Suppressor macrophage (primary cell): ENCODE measurements at places on chromosomes 3 and 15.
A peak's percentile ranks its signal among the peaks of the same experiment; 100 is the strongest.

- no peak for DNase-seq
These were observed 44.0 kb upstream of the GLCE start for GRCh38 chr15:69116391-69116790.

DNA sequence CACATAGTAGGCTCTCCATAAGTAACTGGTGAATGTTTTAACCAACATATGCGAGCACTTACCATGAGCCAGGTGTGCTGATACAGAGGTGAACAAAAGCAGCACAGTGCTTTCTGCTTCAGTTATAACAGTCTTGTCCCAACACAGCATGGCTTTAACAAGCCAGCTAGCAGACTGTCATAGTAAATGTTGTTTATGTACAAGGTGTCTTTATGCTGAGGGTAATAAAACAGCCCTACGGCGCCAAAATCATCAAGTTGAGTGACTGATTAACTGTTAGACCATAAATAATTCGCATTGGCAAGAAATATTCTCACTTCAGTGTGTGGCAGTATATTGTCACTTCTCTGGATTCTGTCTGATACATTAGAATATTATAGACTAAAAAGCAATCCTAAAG, 646.0 kb upstream of the CFAP20DC start:
- no peak for DNase-seq

GRCh38 chr15:99536422-99537040, 29.3 kb upstream of the MEF2A start:
- peak; percentile 12 for DNase-seq

DNA sequence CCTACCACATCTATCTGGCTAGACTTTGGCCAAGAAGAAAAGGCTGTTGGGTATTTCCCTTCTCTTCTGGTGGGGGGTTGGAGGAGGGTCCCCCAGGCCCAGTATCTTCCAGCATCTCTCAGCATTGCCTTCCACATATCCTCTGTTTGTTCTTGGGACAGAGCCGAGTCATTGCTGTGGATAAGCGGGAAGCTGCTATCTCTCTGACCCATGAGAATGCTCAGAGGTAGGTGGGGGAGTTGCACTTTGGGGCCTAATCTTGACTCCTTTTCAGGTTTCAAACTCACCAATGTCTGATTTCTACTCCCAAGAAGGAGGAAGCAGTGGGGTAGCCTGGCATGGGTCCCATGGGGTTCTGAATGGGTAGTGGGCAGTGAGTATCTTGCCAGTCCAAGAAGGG, 8.0 kb downstream of the HEMK1 start:
- no peak for DNase-seq

DNA sequence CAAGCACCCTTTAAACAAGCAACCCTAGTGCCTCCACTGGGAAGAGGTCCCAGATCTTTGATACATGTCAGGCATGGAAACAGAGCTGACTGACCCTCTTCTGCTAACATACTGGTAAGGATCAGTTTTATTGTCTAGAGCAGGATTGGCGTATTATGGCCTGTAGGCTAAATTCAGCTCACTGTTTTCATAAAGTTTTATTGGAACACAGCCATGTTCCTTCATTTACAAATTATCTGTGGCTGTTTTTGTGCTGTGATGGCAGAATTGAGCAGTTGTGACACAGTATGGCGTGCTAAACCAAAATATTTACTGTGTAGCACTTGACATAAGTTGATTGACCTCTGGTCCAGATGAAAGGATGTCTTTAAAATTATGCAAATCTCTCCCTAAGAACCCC, 45.0 kb downstream of the WDR76 start:
- DNase-seq: no peak

DNA sequence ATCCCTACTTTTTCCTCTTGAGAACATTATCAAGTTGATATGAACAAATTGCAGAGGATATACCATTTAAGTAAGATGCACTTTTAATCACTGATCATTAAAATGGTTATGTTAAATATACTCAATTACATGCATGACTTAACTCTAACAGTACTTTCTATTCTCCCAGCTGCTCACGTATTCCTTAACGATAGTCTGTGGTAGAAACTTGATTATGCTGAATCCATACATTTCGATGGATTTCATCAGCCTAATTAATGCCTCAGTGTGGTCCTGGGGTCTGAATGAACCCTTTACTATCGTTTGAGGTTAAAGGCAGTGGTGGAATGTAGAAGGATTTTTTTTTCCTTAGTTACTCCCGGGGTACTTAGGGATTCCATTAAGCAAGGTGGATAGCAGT, 18.6 kb downstream of the SOX2 start:
- DNase-seq: no peak

DNA sequence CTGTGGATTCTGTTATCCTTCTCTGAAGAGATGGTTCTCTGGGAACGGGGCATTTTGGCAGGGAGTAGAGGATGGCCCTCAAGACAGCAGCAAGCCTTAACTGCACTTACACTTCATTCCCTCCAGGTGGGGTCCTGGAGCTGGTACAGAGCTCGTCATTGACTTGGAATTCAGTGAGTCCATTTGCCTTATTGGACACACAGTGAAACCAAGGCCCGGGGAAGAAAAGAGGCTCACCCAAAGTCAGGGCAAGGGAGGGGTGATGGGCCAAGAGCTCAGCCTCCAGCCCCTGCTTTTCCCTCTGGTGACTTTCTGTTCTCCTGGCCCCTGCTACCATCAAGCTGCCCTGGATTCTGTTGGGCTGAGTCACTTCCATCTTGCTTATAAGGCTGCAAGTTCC, 125.6 kb downstream of the ETFA start:
- peak; percentile 19 for DNase-seq

DNA sequence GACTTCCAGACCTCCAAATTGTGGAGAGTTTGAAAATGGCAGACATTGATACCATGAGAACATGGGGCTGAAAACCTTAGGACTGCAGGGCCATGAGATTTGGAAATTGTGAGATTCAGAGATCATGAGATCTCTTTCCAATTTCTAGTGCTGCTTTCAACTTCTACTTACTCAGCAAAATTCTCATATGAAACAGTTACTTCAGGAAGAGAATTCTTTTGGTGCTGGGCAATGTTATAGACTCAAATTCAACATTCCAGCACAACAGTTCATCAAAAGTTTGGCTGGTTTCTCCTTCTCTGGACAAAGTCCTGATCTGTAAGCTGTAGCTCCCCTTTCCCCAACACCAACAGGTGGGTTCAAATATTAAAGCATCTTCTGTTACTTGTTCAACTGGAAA, 506.9 kb upstream of the NECTIN3 start:
- no peak for DNase-seq

- DNase-seq: peak; percentile 41
These were observed 2.1 kb downstream of the TNK2 start for GRCh38 chr3:195905970-195906864.

GRCh38 chr3:142000325-142000870, 124.0 kb downstream of the ATP1B3 start:
- DNase-seq: no peak

GRCh38 chr15:65058394-65059368, 9.1 kb downstream of the RASL12 start:
- DNase-seq: no peak

GRCh38 chr15:64855205-64855975, 13.7 kb downstream of the PLEKHO2 start:
- no peak for DNase-seq

GRCh38 chr3:119891944-119892721, 110.2 kb downstream of the NR1I2 start:
- peak; percentile 60 for DNase-seq

DNA sequence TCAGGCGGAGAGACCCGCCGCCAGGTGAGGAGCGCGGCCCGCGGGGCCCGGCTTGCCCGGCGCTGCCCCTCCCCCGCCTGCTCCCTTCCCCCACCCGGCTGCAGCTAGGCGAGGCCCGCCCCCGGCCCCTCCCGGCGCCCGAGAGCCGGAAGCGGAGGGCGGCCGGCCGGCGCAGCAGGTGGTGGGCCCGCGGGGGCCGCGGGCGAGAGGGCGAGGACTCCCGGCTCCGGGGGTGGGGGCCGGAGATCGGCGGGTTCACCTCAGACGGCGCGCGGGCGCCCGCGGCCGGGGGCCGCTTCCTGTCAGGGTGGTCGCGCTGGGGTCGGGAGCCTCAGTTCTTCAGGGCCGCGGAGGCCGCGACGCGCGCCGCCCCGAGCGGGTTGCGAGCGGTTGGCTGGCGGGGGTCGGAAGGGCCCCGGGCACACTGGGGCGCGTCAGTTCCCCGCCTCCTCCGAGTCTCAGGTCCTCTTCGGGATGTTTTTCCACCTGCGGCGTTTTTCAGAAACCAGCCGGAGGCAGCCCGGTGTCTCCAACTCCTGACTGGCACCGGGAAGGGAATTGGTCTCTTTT, 395 bp downstream of the ZFAND6 start:
- DNase-seq: peak; percentile 90

GRCh38 chr3:16906682-16907081, 21.9 kb downstream of the PLCL2 start:
- DNase-seq: no peak

DNA sequence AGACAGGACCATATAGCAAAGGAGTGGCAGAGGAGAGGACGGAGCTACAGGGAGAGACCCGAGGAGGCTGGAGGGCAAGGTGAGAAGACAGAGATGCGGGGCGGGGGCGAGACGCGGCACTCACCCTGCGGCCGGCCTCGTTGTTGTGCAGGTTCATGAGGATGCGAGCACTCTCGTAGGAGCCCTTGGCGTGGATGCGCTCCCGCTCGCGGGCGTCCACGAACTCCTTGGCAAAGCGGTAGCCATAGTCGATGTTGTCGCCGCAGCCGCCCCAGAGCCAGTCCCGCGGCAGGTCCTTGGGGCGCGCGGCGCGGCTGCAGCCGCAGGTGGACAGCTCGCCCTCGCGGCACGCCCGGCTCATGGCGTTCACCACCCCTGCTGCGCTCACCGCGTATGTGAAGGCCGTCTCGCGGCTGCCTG, 12.9 kb downstream of the WNT5A start:
- no peak for DNase-seq

DNA sequence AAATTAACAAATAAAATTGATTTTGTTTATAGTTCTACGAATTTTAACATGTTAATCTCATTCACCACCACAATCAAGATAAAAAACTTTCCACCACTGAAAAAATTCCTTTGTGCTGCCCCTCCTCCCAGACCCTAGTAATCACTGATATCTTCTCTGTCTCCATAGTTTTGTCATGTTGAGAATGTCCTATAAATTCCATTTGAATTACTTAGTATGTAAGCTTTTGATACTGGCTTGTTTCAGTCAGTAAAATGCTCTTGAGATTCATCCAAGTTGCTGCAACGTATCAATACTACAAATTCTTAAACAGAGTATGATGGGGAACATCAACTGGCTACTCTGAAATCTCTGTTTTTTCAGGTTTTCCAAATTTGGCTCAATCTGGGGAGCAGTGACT, 129.6 kb downstream of the CTNNB1 start:
- no peak for DNase-seq

DNA sequence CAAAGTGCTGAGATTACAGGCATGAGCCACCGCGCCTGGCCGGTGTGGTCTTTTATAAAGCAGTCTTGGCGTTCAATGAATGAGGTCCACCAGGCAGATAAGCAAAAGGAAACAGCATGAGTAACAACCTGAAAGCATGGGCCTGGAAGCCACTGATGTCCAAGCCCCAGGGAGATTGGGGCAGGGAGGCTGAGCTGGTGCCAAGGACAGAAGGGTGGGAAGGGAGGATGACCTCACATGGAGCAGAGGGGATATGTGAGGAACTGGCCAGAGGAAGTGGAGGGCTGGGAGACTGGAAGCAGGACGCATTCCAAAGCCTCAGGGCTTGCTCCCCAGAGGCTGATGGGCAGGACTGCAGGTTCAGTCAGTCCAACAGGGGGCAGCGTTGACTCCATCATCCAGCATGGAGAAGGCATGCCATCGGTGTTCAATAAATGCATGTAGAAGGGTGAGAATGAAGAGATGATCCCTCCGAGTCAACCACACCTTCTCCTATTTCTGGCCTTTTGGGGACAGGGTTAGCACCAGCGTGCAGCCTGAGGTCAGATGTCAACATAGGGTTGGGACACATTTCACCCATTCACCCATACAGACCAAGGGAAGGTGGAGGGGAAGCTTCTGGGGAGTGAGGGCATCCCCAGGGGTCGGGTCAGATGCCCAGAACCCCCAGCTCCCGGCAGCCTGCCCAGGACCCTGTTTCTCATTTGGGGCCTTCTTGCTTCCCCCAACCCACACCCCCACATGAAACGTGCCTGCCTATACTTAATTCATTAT, 14.8 kb downstream of the MYL3 start:
- DNase-seq: peak; percentile 36

DNA sequence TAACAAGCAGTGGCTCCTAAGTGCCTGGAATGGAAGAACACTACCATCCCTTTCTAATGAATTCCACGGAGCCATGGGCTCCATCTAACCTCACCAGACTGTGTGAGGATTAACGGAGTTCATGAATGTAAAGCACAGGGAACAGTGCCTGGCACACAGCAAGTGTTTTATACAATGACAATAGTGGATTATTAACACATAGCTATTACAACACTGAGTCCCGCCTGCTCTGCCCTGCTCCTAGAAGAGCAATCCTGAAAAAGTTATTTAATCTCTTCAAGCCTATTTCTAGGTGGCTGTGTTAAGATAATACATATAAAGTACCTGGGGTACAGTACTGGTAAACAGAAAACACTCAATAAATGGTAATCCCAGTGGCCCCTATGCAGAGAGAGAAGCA, 51.4 kb downstream of the RYK start:
- no peak for DNase-seq

DNA sequence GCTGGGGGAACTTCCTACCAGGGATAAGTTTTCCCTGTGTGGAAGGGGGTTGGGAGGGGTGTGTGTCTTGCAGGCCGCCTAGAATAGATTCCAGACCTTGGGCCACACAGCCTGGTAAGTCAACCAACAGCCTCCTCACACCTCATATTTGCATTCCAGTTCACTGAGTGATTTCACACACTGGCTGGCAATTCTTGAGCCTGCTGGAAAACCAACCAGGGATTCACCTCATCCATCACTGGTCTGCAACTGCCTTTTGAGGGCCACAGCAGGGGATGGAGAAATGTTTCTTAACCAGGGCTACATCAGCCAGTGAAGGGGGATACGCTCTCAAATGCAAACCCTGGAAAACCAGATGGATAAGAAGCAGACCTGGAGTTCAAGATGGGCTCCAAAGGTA, 2.0 kb downstream of the FSTL1 start:
- no peak for DNase-seq

- DNase-seq: no peak
These were observed 56.6 kb upstream of the TIPARP start for GRCh38 chr3:156617781-156618180.

GRCh38 chr15:43932907-43933306, 106.1 kb downstream of the WDR76 start:
- DNase-seq: no peak

- DNase-seq: no peak
These were observed 3.6 kb upstream of the LIMD1 start for GRCh38 chr3:45590822-45591546.

GRCh38 chr3:165389653-165390052, 193.5 kb upstream of the SLITRK3 start:
- no peak for DNase-seq
